GM12878 (cell line): ENCODE measurements at places on chromosomes 3 and 15.

- no peak for DNase-seq
Measured at GRCh38 chr3:4997946-4998345, 18.7 kb downstream of the BHLHE40 start.

DNA sequence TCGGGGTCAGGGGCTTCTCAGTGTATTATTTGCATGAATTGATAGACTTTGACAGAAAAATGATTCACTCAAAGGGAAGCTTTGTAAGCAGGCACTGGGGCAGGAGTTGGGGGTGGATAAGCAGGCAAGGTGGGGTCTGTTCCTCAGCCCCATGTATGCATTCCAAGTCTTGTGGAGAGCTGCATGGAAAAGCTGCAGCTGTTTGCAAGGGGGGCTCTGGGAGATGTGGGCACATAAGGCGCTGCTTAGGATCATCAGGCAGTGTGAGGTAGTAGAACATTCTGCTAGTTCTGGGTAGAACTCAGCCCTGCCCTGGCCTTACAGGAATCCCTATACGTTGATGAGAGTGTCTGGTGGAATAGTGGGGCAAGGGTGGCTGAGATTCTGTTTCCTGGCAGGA lies 154.2 kb upstream of the LRIG1 start:
- DNase-seq = no peak

DNA sequence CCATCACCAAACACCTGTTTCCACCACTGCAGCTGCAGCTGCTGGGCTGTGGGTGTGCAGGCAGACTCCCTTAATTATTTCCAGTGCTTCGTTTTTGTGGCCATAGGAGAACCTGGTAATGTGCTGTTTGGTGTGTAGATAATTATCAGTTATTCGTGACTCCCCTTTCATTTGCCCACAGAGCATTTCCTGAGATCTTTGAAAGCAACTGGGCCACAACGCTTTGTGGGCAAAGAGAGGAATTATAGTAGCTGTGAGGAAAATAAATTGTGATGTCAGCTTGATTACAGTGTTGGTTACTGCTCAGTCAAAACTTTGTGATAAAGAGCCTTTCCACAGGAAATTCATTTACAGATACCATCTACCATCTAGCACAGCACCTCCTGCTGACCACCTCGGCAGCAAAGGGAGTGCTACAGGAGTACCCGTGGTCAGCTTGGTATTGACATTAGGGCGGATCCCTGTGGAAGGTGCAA lies 193.3 kb upstream of the SLCO3A1 start:
- no peak for DNase-seq

DNA sequence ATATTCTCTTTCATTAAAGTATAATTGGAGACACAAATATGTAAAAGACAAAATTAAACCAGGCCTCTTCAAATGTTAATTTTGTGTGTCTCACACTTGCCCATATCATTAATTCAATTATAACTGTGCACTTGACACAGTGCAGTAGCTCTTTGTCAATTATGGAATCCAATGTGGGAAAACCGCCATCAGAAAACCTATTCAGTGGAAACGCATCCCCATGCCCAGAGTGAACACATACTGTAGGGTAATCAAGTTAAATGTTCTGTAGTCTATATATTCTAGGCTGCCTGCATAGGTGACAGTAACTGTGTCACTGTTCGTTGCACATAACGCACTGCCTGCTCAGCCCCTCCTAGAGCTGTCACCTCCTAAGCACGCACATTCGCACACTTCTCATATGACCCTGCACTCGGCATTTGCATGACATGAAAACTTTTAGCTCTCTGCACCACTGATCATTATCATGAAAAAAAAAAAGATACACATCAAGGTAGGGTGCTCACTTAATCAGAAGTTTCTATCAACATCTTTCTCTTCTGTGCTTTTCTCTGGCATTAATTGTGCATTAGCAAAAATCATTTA lies 63.2 kb downstream of the MEIS2 start:
- DNase-seq = no peak

- no peak for DNase-seq
Measured at GRCh38 chr3:163016251-163016650, 1519.6 kb downstream of the OTOL1 start.

GRCh38 chr3:7205535-7205934 lies 344.6 kb downstream of the GRM7 start:
- DNase-seq = peak; percentile 28
